Daoy (cell line): ENCODE measurements at places on chromosomes 16 and 17. TPM values are rescaled to one million over a fixed set of nuclear protein-coding genes. Genes with fewer than 3 reads are reported as not detected.

GRCh38 chr16:72025404-72026114, 17.0 kb downstream of the DHODH start:
- no peak for DNase-seq

Gene ZSCAN10
- total RNA-seq = not detected in 2 replicates

DNA sequence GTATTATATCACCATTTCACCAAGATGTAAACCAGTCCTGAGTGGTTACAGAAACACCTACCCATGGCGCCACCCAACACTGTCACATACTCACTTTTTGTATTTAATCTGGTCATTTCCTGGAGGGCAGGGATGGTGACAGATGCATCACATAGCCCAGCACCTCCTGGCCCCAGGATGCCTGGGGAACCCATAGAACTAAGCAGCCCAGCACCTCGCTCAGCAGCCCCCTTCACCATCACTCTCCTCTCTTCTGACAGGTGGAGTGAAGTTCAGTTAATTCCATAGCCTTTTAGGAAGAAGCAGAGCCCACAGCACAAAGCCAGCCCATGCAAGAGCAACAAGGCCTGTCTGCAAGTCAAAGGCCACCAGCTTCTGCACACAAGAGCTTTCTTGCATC, 27.5 kb downstream of the MYLK3 start:
- no peak for DNase-seq

Gene KRTAP9-8
- total RNA-seq = not detected in 2 replicates

- no peak for DNase-seq
These were observed 145.5 kb downstream of the C16orf78 start for GRCh38 chr16:49519008-49519656.

GRCh38 chr17:62870030-62870541, 62.0 kb upstream of the MARCHF10 start:
- DNase-seq = peak; percentile 72

GRCh38 chr17:27514595-27515413, 58.6 kb downstream of the KSR1 start:
- no peak for DNase-seq

Gene NEUROD2
- not detected in 2 replicates for total RNA-seq
